ENCODE measurements at places on chromosomes 1 and 21.
A peak's percentile ranks its signal among the peaks of the same experiment; 100 is the strongest.

- DNase-seq: no peak
Measured at GRCh38 chr1:62311473-62311943, 7.7 kb downstream of the KANK4 start.

GRCh38 chr1:245856944-245857531 lies 650.0 kb downstream of the SMYD3 start:
- DNase-seq: no peak

- DNase-seq: no peak
Measured at GRCh38 chr1:43912607-43913006, 21.0 kb upstream of the ARTN start.

GRCh38 chr1:156477526-156478249 lies 22.9 kb downstream of the MEF2D start:
- peak; percentile 51 for DNase-seq

DNA sequence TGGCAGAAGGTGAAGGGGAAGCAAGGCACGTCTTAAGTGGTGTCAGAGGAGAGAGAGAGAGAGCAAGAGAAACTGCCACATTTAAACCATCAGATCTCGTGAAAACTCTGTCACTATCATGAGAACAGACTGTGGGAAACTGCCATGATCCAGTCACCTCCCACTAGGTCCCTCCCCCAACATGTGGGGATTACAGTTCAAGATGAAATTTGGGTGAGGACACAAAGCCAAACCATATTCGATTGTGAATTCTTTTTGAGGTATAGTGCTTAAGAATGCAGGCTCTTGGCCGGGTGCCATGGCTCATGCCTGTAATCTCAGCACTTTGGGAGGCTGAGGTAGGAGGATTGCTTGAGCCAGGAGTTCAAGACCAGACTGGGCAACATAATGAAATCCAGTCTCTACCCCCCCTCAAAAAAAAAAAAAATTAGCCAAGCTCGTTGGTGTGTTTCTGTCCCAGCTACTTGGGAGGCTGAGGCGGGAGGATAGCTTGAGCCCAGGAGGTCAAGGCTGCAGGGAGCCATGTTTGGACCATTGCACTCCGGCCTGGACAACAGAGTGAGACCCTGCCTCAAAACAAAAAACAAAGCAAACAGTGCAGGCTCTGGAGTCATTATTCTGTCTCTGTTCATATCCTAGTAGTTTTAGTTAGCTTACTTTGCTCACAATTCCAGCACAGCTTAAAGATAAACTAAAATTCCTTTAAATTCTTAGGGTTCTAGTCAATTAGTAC lies 6.0 kb downstream of the ZCCHC17 start:
- DNase-seq: no peak

GRCh38 chr1:31617916-31618746 lies 642 bp downstream of the HCRTR1 start:
- DNase-seq: no peak

DNA sequence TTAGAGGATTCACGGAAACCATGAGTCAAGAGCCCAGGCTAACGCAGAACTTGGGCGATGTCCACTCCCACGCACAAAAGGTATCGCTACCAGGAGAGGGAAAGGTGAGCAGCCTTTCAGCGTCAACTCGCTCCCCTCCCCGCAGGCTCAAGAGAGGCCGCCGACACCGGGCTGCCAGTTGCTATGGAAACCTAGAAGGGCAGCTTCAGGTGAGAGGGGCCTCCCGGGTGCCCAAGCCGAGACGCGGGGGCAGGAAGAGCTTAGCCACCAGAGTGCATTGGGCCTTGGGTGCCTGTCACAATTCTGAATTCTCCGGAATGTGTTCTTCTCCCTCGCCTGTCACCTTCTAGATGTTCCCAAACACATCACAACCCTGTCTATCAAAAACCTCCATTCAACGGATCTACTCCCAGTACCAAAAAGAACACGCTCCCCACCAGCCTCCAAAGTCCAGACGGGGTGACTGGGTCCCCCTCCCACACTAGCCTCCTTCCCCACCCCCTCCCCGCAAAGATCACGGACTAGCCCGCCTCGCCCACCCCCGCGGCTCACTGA lies 694 bp downstream of the MEAF6 start:
- peak; percentile 24 for DNase-seq

- DNase-seq: no peak
Measured at GRCh38 chr1:37476460-37477197, 2.2 kb downstream of the ZC3H12A start.

- DNase-seq: no peak
Measured at GRCh38 chr1:34427170-34427569, 250.5 kb downstream of the C1orf94 start.

DNA sequence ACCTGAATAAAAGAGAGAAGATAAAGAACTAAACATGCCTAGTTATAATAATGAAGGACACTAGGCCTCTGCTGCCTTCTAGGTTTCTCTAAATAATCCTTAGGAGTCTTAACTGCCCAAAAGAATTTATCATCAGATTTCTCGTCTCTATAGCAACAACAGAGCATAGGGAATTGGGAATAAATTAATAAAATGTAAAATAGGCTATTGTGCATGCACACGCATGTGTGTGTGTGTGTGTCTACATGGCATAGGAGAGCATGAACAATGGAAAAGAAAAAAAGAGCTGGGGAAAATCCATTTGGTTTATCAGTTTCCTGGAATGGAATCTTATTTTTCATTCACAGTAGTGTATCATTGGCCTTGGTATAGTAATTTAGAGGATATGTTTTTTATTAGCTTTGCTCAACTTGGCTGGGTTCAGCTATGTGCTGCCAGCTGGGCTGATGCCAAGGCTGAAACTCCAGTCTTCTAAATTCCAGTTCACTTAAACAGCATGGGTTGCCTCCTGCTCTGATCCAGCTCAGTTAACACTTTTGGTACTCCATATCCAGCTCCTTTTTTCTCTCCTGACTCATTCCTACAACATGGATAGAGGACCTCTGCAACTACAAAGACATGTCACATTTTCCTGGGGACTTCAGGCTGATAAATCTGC lies 80.6 kb upstream of the SLFNL1 start:
- DNase-seq: no peak

DNA sequence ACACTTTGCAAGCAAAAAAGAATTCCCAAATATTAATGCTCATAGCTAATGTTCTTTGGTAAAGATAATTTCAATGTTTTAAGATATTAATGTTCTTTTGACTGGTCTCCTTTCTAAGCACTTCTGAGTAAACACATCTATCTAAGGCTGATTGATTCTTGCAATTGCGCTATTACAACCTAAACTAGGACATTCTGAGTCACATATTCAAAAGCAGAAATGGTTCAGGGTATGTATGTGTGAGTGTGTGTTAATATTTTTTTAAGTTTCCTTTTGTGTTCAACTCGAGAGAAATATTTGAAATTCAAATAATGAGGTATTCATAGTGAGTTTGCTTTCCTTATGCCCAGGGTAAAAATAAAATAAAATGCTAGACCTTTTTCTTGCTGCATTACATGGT lies 203.6 kb upstream of the GRIK3 start:
- no peak for DNase-seq

GRCh38 chr1:180116964-180117763 lies 37.5 kb upstream of the QSOX1 start:
- DNase-seq: no peak

DNA sequence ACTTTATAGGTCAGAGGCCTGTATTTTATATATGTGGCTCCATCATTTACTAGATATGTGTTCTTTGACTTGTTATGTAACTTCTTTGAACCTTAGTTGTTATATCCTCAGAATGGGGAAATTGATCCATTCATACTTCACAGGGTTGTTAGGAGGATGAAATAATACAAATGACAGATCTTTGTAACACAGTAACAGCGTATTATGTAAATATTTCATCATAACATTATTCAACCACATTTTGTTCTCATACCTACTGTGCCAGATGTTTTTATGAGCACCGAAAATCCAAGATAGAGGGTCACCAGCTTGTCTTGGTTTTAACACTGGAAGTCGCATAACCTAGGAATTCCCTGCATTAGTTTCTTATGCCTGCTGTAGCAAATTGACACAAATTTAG lies 3.3 kb downstream of the SUCO start:
- DNase-seq: no peak

DNA sequence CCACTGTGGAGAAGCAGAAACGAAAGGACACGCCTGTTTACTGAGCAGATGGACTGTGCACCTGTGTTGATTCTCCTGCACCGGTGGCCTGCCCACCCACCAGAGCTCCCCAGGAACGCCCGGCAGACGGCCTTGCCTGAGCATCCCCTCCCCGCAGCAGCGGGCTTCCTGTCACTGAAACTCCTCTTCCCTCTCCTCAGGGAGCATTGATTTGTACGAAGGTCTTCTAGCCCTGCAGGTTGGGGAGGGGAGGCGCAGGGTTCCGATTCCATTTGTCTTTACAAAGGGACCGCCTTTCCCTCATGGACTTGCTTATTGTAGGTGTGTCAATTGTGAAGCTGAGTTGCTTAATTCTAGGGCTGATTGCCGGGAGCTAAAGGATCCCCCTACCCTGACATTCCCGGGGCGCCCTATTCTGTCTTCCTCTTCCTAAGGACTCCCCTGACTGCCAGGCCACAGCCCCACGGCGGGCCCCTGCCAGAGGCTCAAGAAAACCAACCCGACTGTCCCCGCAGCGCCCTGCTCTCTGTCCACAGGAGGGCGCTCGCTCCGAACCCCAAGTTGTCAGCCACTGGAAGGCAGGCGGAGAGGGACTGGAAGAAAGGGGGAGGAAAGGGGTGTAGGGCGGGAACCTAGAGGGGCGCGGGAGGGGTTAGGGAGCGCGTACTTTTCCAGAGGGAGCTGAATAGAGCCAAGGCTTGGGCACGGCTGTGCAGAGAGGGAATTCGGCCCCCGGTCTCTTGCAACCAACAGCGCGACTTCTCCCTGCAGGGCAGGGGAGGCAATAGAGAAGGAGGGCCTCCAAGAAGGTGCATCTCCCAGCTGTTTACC lies 2.8 kb downstream of the S100A6 start:
- peak; percentile 29 for DNase-seq

DNA sequence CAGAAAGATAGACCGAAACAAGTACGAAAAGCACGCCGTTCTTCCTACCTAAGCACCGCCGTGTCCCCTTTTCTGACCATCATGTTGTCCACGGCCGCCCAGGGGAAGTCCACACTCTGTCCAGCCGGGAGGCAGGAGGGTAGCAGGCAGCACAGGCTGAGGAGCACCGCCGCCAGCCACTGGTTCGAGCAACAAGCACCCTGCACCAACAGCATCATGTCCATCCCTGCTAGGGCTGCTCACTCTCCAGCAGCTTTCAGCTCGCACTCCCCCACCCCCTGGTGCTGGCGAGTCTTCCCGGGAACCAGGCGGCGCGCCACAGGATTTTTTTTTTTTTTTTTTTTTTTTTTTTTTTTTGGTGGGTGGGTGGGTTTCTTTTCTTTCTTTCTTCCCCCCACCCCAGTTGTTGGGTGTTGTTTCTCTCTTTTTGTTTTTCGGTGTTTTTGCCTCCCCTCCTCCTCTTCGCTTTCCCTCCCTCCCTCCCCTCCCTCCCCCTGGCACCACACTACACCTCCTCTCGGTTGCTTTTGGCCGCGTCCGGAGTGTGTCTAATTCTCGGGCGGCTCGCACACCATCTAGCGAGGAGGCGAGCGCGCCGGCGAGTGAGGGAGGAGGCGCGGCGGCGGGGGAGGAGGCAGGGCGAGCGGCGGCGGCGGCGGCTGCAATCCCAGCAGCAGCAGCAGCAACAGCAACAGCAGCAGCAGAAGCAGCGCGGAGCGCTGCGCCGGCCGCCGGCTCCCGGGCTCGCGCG lies at the start of gene NEGR1:
Gene NEGR1 (minus strand): TSS at position 269 of the 751 bp plus-strand sequence.
- DNase-seq: peak; percentile 73

GRCh38 chr1:230277201-230278025 lies 148.7 kb downstream of the PGBD5 start:
- DNase-seq: no peak

DNA sequence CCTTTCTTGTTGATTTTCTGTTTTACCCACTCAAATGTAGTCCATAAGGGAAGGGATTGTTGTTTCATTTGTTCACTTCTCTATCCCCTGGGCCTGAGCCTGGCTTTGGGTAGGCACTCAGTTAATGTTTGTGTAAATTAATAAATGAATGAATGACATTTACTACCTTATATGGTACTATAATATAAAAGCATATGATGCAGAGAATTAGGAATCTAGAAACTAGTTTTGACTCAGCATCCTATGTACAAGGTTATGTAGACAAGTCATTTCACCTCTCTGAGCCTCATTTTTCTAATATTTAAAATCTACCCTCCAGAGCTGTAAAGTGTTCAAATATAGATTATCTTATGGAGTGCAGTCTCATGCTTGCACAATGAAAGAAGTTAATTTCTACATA lies 68.9 kb upstream of the S1PR1 start:
- DNase-seq: no peak

DNA sequence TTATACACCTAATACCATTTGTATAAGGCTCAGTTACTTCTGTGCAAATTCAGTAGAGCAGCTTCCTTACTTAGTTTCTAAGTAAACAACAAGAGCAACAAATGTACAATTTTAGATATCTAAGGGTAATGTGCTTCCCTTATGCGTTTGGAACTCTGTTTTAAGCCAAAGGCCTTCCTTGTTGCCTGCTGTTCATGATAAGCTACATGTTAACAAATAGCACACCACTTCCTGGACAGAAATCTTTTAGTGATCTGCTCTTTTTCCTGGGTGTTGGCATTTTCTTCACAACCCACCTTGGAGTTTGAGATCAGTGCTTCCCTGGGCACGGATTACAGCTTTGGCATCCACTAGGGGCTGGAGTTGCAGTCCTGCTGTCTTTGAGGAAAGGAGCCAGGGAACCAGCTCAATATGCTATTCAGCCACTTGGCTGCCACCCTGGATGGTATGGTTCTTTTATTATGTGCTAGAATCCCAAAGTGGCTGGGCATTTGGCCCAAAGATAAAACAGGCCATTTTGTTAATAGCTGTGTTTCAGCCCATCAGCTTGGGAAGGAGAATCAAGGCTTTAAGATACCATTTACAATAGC lies 55.6 kb upstream of the ADAR start:
- no peak for DNase-seq

DNA sequence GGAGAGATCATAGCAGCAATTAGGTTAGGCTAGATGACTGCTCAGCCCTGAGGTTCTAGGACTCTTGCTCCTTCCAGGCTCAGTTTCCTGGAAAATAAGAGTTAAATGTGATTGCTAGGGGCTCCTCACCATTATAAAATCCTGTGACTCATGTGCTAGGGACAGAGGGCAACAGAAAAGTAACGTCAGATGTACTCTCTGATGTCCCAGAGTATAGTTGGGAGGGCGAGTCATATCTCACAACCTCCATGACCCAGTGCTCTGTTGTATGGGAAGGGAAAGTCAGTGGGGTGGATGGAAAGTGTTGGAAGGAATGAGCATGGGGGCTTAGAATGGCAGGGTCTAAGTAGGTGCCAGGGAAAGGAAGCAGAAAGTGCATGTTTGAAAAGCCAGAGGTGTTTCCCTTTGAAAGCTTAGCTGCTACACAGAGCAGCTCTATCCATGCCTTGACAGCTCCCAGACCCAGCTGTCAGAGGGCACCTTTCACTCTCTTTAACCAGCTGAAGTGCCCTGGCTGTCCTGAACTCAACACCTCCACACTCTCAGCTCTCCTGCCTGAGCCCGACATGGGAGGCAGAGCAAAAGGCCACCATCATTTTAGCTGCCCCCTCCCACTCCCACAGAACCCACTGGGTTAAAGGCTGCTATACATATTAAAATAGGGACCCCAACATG lies 11.6 kb downstream of the GJA5 start:
- DNase-seq: no peak

All from amygdala (tissue), 56 donors.